Activated CD4-positive, alpha-beta T cell treated with anti-CD3 and anti-CD28 coated beads, Interleukin-2, amount 50 U/mL, for 1 hour (primary cell): ENCODE measurements at places on chromosomes 2 and 18.

DNA sequence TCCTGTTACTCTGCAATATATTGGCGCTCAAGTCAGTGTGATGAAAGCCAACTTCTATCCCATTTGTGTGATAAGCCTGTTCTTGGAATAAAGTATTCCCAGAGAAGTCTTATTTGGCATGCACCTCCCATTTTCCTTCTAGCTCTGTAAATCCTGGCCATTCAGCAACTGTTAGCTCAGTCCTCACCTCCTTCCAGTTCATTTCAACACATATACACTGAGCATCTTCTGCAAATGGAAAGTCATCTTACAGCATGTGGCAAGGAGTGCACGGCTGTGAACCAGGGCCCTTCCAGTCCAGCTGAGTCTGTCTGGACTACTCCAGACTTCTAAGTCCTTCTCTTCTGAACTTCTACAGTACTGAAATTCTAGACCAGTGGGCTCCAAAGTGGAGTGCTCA lies 53.1 kb downstream of the SPATS2L start:
- no peak for DNase-seq

- no peak for DNase-seq
Observed at GRCh38 chr2:240955306-240956170, 42.9 kb upstream of the SNED1 start.

DNA sequence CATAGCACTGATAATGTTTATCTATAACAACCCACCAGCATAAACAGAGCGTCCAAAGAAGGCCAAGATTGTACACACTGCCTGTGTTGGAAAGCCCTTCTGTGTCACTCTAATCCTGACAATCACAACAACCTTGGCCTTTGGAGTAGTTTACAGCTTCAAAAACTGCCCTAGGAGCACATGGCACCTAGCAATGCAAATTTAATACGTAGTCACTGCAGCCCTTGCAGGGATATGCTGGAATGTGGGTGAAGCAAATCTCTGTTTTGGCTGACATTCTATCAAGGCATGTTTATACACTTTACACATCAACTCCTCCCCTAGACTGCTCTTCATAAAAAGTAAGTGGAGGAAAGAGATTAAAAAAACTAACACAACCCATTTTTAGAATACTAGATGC lies 66.8 kb downstream of the GRB14 start:
- no peak for DNase-seq

DNA sequence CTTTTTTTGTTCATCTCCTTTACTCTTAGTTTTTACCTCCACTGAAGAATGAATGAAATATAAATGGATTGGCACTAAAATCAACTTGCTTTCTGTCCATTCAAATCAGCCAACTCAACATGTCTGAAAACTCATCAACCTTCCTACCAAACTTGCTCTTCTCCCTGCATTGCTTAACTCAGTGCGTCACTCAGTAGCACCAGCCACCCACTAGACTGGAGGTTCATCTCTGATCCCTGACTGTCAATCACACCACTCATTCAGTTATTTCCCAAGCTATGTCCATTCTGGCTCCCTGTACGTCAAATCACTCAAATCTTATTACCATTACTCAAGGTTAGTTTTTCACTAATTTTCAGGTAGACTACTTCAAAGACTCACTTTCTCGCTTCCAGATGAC lies 75.2 kb upstream of the RBMS1 start:
- no peak for DNase-seq

DNA sequence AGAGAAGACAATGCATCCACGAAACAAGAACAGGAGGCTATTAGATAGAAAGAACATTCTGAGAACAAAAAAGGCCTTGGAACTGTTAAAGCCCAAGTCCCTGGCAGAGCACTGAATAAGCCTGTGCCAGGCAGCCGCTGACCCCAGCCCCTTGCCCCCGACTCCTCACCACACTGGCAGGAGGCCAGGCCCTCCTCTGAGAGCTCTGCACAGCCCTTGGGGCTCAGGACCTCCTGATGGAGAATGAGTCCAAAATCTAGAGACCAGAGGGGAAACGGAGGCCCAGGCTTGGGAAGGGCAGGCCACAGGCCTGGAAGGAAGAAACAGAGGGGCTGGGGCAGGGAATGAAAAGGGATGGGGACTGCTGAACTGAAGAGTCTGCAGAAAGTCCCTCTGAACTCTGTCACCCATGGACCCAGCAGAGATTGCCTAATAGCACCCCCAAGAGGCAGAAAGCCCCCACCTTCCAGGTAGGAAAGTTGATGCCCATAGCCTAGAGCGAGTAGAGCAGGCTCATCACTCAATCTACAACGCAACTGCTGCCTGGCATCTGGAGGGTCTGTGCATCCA lies 18.3 kb upstream of the TNS1 start:
- no peak for DNase-seq

DNA sequence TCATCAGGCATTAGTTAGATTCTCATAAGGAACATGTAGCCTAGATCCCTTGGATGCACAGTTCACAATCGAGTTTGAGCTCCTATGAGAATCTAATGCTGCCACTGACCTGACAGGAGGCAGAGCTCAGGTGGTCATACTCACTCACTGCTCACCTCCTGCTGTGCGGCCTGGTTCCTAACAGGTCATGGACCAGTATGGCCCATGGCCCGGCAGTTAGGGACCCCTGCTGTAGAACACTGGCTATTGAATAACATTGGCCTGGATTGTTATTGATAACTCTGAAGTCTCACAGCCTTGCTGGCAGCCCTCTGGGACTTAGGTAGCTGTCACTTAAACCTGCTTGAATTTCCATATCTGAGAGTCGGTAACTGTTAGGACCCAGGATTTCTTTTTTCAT lies 114.5 kb upstream of the ALPP start:
- no peak for DNase-seq

GRCh38 chr2:160411167-160411566 lies 82.4 kb downstream of the RBMS1 start:
- peak; percentile 25 for DNase-seq

GRCh38 chr2:34254272-34254878 lies 655.3 kb upstream of the FAM98A start:
- no peak for DNase-seq

- no peak for DNase-seq
Observed at GRCh38 chr2:224999754-225000153, 42.5 kb downstream of the DOCK10 start.

DNA sequence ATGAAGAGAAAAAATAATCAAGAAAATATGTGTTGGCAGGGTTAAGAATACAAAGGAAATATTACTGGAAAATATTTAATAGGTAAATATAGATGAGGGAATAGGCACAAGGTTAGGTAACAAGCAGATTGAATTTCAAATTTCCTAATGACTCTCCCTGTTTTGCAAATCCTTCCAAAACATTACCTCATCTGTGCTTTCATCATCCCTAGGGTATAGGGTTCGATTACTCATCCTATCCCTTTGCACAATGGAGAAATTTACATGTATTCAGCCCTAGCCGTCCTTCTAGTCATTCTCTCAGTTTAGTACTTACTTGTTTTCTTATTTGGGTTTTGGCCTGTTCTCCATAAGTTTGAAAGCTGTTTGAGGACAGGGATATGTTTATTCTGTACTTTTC lies 864.6 kb upstream of the FSHR start:
- no peak for DNase-seq

DNA sequence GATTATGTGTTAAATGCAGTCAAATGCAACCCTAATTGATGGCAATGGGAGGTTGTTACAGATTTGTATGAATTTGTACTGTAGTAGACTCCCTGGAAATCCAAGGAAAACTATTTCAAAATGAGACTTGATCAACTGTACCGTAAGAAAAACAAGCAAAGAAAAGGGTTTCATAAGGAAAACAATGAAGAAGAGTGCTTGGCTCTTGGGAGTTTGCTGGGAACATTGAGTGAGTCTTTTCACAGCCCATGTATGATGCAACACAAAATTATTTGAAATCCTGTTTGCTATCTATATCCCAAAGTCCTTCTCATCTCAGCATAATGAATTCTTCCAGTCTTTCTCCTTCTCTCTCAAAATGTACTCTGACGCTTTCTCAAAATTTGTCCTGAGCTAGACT lies 67.0 kb upstream of the OSR1 start:
- DNase-seq = no peak

GRCh38 chr2:176687944-176688343 lies 418.7 kb downstream of the MTX2 start:
- DNase-seq = no peak

DNA sequence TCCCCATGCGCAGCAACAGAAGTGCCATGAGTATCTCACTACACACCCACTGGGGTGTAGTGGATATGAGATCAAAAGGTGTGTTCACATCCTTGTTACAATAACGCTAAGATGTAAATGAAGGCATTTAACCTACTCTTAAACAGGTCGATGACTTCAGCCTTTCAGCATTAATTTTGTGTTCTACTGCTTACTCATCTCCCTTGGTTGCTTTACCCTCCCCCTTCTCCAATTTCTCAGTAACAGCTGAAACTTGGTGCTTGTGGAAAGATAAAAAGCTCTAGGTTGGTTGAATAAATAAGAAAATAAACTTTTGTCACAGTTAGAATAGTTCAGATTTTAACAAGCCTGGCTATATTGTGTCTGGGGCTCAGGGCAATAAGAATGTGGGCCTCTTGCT lies 147.5 kb upstream of the SESTD1 start:
- no peak for DNase-seq

- no peak for DNase-seq
Observed at GRCh38 chr2:38690499-38691420, 24.8 kb downstream of the GALM start.

DNA sequence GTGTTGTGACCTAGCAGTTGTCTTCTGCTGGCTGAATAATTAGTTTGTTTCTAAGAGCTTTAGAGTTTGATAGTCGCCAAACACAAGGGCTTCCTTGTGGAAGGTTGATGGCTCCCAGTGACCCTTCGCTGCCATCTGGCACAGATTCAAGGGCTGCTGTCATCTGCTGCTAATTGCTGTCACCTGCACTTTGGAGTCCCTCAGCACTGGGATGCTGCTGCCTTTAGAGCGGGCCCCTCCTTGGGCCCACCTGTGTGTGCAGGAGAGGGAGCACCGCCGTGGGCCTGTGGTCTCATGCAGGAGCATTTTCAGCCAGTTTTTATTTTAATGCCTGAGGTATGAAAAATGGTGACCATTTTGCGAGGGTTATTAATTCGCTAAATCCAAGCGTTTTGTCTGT lies 154.0 kb upstream of the NFATC1 start:
- no peak for DNase-seq

GRCh38 chr2:218708086-218708485 lies 2.5 kb upstream of the TTLL4 start:
- DNase-seq = no peak

DNA sequence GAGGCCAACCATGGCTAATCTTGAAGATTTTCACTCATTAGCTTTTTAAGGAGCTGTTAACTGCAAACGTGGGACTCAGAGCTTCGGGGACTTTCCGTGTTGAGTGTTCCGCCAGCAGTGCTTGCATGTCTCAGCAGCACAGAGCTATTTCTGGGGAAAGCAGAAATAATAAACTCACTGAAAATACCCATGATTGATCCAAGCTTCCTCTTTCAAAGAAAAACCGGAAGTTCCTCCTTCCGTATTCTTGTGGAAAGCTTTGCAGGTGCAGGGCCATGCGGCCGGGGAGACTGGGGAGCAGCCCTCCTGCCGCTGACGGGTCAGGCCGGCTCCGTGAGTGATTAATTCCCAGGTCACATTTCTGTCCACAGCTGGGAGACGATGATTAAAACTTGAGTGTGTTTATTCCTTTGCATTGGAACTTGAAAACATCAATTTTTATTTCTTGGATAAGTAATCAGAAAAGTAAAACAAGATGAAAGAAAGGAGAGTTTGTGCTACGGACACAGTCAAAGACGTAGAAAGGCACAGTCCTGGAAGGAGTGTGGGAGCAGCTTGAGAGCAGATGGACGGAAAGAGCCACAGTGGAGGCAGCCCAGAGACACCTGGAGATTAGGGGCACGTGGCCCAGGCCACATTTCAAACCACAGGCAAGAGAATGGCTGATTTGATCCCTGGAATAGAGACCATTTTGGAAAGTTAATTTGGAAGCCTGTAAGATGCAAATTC lies 54.2 kb upstream of the CTDP1 start:
- DNase-seq = no peak

GRCh38 chr2:15298770-15299169 lies 262.4 kb downstream of the NBAS start:
- no peak for DNase-seq

- no peak for DNase-seq
Observed at GRCh38 chr2:25714740-25715139, 41.4 kb upstream of the DTNB start.

DNA sequence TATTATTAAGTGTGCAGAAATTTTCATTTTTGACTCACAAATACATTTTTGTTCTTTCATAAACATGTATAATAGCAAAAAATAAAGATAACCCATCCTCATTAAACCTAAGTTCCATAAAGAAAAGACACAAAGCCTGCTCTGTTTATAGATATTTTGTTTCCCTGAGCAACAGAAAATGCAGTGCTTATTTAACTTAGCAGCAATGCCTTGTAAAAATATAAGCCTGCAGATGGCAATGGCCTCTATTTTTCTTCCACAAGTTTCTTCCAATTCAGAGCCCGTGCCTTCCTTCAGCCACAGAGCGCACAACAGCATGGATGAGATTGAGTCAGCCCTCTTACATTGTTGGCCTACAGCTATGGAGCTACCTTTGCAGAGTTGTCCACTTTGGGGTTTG lies 43.6 kb downstream of the PKP4 start:
- DNase-seq = no peak

DNA sequence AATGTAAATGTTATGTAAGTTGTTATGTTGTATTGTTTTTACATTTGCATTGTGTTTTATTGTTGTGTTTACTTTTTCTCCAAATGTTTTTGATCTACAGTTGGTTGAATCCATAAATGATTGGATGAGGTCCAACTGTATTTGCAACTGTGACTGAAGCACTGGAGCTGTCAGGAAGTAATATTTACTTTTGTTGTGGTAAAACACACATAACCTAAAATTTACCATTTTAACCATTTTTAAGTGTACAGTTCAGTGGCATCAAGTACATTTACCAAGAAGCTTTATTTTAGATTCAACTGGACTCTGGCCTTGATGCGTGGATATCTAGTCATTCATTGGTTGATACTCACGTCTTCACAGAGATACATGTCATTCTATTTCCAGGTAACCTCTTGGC lies 181.8 kb downstream of the THADA start:
- DNase-seq = no peak

DNA sequence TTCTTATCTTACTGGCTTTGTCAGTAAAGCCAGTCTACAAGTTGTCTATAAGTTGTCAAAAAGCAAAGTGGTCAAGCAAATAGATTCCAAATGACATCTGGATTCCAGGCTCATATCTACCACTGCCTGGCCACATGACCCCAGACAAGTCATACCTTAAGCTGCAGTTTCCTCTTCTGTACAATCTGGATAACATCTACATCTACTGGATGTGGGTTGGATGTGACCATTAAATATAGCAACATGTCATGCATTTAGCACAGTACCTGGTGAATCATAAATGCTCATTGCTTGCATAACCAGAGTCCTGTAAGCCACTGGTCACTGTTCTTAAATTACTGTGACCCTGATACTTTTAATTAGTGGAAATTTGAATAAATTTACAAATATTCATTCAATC lies 16.8 kb downstream of the COBLL1 start:
- DNase-seq = no peak

GRCh38 chr2:54212456-54212855 lies 43.6 kb downstream of the TSPYL6 start:
- no peak for DNase-seq
